ENCODE measurements at places on chromosomes 13 and 19.

DNA sequence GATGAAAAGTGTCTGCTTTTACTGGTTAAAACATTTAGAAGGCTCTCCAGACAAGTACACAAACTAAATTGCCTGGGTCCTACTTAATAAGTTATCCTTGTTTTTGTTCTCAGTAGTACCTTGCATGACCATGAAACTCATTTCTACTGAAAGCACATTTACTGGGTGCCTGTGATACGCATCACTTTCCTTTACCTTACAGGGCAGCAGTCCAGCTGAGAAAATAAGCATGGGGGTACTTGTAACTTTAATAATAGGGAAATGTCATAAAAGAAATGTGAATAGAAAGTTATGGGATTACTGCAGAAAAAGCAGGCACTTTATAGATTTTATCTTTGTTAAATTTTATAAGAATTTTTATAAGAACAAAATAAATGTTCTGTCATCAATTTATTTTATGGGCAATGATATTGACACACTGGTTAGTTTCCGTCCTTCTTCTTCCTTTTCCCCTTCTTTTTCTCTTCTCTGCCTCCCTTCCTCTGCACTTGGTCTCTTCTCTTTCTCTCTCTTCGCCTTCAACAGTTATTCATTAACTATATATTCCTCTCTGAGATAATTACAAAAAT lies 107.3 kb upstream of the AKAP11 start:
- DNase-seq, result no peak

DNA sequence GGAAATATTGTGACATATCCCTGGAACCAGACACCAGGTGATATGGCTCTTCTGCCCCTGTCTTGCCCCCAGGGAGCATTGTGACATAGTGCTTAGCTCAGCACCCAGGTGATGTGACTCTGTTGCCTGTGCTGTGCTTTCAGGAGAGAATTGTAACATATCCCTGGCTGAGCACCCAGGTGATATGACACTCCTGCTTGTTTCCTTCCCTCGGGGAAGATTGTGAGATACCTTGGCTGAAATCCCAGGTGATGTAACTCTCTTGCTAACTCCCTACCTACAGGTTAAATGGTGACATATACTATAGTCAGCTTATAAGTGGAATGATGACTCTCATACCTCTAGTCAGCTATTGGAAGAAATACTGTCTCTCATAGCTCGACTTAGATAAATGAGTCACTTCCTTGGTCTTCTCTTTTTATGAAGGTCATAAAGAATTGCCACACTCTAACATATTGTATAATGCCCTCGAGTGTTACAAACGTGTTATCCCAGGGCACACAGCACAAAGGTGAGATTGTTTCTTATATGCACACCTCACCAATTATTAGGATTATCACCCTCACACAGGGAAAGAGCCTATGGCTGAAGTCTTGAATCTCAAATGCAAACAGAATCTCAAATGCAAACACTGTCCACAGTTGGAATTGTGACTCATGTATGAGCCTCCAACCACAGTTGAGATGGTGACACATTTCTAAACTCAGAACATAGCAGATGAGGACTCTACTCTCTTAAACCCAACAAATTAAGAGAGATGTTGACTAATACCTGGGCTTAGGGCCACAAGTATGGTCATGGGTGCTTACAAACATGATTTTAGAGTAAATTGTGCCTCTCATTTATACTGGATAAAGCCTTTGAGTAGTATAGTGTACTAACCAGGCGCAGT lies 32.7 kb upstream of the ZNF254 start:
- peak; percentile 89 for DNase-seq

GRCh38 chr19:50406156-50406820 lies 12.4 kb upstream of the SPIB start:
- no peak for DNase-seq

DNA sequence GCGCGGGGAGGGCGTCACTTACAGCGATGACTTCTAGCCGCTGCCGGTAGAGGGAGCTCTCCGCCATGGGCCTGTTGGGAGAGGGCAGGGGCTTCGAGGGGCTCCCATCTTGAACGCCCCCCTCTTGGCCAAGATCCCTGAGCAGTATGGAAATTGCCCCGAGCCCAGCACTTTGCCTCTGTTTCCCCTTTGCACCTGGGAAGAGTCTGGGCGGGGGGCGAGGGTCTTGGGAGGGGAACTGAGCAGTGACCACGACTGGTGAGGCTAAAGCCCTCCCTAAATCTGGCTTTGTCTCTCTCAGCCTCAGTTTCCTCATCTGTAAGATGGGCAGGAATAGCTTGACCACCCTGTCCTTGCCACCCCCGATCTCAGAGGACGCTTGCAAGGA lies 2.8 kb downstream of the PALM3 start:
- no peak for DNase-seq

- DNase-seq, result peak; percentile 27
Observed at GRCh38 chr13:94967183-94968039, 255.1 kb upstream of the SOX21 start.

DNA sequence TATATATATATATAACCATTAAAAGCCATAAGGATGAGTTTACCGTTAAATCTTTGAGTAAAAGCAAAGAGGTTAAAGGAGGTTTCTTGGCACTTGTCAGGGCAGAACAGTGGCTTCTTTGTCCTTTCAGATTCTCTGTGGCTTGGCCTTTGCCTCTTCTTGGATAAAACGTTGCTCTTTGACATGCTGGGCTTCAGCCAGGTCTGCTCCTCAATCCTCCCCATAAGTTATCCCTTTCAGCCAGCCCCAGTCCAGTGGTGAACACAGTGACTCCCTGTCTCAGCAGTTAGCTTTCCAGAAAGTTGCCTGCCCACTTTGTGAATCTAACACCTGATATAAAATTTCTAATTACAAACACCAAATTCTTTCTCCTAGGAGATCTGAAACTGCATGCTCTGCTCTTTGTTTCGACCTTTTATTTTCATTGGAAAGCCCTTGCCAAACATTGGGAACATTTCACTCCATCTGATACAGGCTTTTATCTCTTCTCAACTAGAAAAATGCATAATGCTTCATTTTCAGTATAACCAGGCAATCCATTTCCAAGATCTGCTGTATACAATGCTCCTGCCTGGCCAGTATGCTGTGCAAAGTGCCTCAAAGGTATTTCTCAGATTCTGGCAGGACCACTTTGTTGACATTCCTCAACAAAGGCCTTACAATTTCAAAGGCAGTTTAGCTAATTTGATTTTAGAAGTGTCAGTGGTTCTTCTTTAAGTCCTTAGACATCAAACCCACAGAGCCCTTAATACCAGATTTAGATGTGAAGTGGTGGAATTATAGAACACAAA lies 16.2 kb upstream of the MED4 start:
- peak; percentile 35 for DNase-seq

DNA sequence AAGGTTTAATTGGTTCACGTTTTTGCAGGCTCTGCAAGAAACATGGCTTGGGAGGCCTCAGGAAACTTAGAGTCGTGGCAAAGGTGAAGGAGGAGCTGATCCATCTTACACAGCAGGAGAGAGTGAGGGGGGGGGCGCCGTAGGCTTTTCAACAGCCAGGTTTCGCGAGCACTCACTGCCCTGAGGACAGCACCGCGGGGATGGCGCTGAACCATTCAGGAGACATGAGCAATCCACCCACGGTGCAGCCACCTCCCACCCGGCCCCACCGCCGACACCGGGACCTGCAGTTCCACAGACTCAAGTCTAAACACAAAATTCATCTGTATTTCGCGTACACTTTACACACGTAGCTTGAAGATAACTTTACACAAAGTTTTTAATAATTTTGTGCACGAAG lies 73.6 kb downstream of the KDM4B start:
- DNase-seq, result no peak

DNA sequence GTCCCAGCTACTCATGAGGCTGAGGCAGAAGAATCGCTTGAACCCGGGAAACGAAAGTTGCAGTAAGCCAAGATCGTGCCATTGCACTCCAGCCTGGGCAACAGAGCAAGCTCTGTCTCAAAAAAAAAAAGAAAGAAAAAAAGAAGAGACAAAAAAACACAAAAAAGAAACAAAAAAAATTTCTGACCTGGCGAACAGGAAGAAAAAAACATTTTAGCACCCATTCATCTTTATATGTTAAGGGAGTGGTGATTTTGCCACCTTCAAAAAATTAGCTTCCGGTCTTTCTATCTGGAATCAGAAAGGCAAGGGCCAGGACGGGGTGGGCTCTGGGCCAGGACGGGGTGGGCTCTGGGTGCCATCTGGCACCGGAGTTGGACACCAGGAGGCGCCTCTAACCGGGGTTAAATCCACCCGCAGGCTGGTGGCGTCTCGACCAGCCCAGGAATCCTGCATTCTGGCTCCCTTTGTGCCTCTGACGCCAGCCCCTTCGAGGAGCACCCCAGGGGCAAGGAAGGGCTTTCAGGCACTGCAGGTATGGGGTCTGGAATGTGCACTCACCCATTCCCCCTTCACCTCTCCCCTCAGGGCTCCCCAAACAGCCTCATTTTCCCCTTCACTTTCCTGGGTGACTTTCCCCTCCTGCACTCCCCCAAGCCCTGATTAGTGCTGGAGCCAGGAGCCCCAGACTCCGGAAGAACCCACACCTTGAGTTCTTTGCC lies 10.4 kb upstream of the ZSWIM4 start:
- DNase-seq, result peak; percentile 63

GRCh38 chr19:42191855-42192254 lies 25.6 kb downstream of the DEDD2 start:
- peak; percentile 17 for DNase-seq

GRCh38 chr19:46357846-46358583 lies 11.1 kb downstream of the PPP5C start:
- DNase-seq, result no peak

DNA sequence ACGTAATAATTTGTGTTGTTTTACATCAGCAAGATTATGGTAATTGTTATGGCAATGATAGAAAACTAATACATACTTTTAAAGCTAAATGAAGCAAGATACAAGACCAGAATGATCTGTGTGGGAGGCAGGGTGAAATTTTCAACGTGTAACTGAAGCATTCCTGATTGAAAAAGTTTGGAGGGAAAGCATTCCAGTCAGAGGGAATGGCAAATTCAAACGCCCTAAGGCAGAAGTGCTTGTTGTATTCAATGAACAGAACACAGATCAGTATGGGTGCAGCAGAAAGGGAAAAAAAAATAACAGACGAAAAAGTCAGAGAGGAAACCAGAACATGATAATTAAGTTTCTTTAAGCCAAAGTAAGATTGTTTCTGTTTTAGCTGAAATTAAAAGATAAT lies 928.5 kb upstream of the SLITRK1 start:
- no peak for DNase-seq

GRCh38 chr13:30138511-30138910 lies 168.8 kb downstream of the KATNAL1 start:
- DNase-seq, result no peak

GRCh38 chr19:38030686-38031422 lies 123.8 kb downstream of the SIPA1L3 start:
- DNase-seq, result no peak

- no peak for DNase-seq
Observed at GRCh38 chr13:108289819-108290218, 20.3 kb downstream of the TNFSF13B start.

- DNase-seq, result no peak
Observed at GRCh38 chr13:96696389-96696900, 297.8 kb downstream of the OXGR1 start.

DNA sequence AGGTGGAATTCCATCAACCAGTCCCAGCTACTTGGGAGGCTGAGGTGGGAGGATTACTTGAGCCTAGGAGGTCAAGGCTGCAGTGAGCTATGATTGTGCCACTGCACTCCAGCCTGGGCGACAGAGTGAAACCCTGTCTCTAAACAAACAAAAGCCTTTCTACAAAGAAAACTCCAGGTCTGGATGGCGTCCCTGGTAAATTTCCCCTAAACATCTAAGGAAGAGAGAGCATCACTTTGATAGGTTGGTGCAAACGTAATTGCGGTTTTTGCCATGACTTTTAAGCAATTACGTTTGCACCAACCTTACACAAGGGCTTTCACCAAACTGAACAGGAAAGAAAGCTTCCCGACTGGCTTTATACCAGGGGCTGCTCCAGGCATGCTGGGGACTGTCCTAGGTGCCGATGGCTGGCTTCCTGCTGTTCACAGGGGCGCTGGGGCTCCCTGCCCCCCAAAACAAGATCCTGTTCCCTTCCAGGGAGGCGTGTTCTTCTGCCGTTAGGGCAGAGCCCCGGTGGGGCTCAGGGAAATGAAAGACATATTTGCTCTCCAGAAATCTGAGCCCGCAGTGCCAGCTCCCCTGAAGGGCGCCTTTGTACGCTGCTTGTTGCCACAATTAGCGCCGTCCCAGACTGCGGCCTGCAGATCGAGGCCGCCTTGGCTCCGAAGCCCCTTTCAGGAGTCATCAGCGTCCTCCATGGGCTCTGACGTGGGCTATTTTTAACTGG lies 38.7 kb upstream of the KLF2 start:
- peak; percentile 29 for DNase-seq

GRCh38 chr19:50794876-50795663 lies 4.9 kb downstream of the ACP4 start:
- no peak for DNase-seq

- no peak for DNase-seq
Observed at GRCh38 chr13:28161370-28161769, 23.0 kb downstream of the PAN3 start.

DNA sequence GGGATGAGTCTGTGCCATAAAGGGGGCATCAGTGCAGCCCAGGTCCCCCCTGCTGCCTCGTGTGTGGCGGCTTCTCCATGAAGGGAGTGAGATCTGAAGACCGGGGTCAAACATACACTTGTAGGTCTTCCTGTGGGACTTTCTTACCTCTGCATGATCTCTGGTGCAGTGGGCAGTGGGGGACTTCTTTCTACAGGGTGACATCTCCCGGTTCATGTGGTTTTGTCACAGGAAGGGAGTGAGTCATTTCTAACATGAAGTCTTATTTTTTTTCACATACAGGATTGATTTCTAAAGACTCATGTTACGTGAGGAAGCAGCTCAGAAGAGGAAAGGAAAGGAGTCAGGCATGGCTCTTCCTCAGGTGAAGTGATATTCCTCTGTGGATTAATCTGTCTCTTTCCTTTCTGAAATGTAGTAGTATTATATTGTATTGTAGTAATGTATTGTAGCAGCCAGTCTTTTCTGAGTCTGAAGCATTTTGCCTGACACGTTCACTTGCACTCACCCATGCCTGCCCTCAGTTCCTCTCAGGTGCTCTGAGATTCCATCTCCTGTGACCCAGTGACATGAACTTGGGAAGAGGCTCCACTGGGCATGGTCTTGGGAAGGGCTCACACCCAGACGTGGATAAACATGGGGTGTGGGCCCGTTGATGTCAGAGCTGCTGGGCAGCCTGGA lies 15.7 kb downstream of the ZNF808 start:
- no peak for DNase-seq
